ENCODE measurements at places on chromosomes 6 and 20. TPM values are rescaled to one million over a fixed set of nuclear protein-coding genes. Genes with fewer than 3 reads are reported as not detected.

The SLC25A27 gene
- 5.7 TPM for total RNA-seq

GRCh38 chr6:158536084-158536890, 23.6 kb upstream of the TMEM181 start:
- no peak for DNase-seq

The KCNQ2 gene
- not detected for total RNA-seq

DNA sequence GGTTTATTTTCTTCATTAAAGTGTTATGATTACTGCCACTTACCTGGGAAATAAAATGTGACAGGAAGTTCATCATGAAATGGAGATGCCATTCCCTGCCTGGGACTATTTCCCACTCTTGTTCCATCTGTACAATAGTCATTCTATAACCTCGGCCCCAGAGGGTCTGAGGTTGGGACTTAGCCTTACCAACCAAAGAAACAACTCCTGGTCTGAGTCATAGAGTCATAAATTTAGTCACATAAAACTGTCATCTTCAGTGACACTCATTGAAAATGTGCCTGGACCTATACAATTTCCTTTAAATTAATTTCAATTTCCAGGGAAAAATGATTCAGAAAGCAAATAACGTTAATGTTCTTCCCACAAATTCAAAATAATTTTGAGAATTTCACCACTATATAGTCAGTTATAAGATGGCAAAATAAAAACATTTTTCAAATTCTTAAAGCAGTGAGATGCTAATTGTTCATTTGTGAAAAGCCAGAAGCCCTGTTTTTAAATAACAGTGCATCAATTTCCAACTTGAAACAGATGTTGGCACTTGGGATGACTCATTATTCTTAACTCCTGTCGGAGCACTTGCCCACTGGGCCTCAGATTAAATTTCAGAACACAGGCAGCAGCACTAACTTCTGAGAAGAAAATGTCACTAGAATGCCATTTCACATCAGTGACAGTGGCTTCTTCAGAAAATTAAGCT, 201.2 kb upstream of the SMLR1 start:
- no peak for DNase-seq

The PROKR2 gene
- total RNA-seq = not detected

- DNase-seq = no peak
These were observed 41.2 kb upstream of the CHRNA4 start for GRCh38 chr20:63402181-63402859.

Data from chondrocyte (in vitro differentiated cells).